ENCODE measurements at places on chromosomes 4 and X.

- no peak for DNase-seq
These were observed 555.6 kb downstream of the PPARGC1A start for GRCh38 chr4:23333946-23334878.

GRCh38 chr4:38601244-38601915 is 62.6 kb upstream of the KLF3 start:
- DNase-seq: no peak

DNA sequence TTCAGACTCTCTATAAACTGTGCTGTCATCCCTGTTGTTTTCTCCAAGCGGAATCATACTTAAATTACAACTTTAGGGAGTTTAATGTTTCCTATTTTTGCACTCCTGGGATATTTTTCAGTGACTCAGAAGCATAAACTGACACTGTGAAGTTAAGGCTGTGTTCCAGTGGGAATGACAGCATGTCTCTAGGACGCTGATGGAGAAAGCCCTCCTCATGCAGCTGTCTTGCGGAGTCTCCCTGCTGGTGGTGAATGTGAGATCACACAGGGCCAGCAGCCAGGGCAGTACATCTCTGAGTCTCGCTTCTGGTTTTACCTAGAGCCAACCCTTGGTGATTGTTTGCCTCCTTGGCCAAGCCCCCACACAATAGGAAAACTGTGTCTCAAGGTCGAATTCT is 53.3 kb downstream of the NFKB1 start:
- no peak for DNase-seq

- no peak for DNase-seq
These were observed 9.0 kb downstream of the DCUN1D4 start for GRCh38 chr4:51851937-51852290.

GRCh38 chrX:1528186-1528883 is 8.7 kb downstream of the P2RY8 start:
- DNase-seq: no peak

DNA sequence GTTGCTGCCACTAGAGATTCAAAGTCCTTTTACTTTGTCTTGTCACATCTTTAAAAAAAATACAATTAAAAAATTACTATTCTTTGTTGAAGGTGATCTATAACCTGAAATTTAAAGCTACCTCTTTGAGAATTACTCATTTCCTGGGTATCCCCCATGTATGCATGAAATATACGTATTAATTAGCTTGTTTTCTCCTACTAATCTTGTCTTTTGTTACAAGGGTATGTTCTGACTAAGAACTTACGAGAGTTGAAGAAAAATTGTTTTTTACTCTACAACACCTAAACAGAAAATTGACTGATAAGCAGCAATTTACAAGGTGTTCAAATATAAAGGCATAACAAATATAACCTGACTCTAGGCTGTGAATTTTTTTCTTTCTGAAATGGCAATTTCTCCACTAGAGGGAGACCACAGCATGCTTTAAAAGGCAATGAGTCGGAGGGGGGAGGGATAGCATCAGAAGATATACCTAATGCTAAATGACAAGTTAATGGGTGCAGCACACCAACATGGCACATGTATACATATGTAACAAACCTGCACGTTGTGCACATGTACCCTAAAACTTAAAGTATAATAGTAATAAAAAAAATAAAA is 249.6 kb downstream of the OPHN1 start:
- no peak for DNase-seq

DNA sequence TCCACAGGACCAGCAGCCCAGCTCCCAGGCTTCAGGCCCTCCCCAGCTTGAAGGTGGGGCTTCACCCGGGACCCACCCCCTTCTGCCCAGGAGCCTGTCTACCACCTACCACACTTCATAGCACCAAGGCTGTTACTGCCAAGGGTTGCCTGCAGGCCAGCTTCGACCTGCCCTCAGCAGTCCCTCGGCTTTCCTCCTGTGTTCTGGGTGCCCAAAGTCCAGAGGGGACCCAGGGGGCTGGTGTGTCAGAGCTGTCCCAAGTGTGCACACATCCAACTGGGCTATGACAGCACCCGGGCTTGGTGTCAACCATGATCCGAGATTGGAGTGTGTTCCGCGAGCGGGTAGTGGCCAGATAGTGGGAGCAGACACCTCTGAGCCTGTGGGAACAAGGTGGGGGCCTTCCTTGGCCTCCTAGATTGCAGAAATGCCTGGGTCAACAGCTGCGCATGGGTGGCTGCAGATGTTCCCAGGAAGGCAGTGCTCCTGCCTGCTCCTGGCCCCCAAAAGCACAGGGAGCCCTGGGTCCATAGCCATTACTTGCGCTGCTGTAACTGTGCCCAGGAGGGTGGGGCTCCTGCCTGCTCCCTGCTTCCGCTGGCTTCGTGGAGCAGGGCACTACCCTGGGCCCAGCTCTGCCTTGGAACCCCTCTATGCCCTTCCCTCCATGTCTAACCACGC is 16.8 kb downstream of the SULT1B1 start:
- DNase-seq: no peak

GRCh38 chr4:186074189-186074588 is 5.2 kb downstream of the TLR3 start:
- DNase-seq: no peak

DNA sequence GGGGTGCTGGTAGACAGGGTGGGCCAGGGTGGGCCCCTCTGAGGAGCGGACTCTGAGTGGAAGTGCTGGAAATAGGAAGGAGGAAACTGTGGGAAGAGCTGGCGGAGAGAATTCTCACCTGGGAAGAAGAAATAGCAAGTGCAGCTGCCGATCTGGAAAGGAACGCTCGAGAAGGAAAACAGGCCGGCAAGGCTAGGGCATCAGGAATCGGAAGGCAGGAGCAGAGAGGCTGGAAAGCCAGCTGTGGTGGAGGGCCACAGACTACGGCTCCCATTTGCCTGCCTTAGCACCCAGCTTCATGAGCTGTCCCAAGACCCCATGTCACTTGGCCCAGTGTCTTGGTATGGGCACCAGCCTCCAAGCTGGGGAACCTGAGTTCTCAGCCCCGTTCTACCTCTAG is 37.3 kb downstream of the DCTD start:
- no peak for DNase-seq

DNA sequence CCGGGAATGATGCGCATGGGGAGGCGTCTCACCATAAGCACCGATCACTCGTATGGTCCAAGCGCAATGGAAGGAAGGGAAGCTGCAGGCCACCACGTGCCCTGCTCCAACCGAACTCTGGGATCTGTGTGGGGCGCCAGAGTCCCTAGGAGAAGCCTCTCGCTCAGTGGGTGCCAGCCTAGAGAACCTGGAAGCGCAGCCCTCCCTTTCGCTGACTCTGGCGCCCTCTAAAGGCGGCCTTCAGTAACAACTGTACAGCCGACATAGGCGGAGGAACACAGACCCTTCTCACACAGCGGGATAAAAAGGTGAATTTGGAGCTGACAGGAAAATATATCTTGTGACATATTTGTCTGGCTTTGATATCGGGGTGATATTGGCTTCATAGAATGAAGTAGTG is 76.0 kb downstream of the INTS6L start:
- DNase-seq: peak; percentile 14

GRCh38 chr4:172858731-172859230 is 309.8 kb upstream of the GALNT7 start:
- DNase-seq: no peak

- DNase-seq: no peak
These were observed 20.4 kb upstream of the SCD5 start for GRCh38 chr4:82818664-82819662.

GRCh38 chr4:14667624-14668151 is 334.6 kb upstream of the CPEB2 start:
- no peak for DNase-seq

- DNase-seq: no peak
These were observed 3.2 kb upstream of the CCKAR start for GRCh38 chr4:26493461-26493860.

- DNase-seq: no peak
These were observed 13.4 kb upstream of the RP2 start for GRCh38 chrX:46823481-46823880.

DNA sequence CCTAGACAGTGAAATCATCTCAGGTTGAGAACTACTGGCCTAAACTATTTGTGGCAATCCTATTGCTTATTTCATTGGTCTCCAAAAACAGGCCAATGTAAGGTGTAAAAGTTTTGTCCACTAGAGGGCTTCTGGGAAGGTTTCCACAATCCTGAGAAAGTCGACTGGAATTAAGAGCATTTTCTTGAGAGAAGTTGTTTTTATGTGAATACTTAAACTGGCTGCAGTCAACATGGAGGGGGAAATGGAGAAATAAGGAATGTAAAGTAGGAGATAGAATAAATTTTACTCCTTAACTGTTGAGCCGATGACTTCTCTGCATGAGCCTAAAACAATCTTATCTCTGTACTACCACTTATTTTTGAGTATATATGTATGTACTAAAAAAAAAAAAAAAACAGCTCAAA is 11.0 kb upstream of the EIF4E start:
- no peak for DNase-seq

GRCh38 chr4:100823066-100823992 is 305.5 kb upstream of the EMCN start:
- no peak for DNase-seq

DNA sequence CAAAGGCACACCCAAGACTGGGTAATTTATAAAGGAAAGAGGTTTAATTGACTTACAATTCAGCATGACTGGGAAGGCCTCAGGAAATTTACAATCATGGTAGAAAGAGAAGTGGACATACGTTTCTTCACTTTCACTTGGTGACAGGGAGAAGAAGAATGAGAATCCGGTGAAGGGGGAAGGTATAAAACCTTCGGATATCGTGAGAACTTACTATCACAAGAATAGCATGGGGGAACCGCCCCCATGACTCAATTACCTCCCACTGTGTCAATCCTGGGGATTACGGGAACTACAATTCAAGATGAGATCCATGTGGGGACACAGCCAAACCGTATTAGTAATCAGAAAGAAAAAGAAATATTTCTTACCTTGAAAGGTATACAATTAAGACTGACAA is 782.9 kb upstream of the HS3ST1 start:
- DNase-seq: no peak

DNA sequence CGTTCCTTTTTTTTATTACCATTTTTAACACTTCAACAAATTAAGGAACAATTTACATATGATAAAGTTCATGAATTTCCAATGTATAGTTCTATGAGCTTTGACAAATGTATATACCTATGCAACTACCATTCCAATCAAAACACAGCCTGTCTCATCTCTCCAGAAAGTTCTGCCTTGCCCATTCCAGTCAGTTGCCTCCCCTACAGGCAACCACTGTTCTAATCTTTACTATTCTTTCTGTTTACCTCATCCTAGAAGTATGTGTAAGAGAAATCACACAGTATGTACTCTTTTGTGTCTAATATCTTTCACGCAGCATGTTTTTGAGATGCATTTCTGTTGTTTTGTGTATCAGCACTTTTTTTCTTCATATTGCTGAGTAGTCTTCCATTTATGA is 224.9 kb downstream of the KIT start:
- DNase-seq: no peak

- no peak for DNase-seq
These were observed 56.9 kb upstream of the CXCL8 start for GRCh38 chr4:73683456-73683855.

GRCh38 chr4:6889101-6889735 is 20.4 kb upstream of the TBC1D14 start:
- no peak for DNase-seq

GRCh38 chr4:184825141-184825895 is 450 bp downstream of the ACSL1 start:
- peak; percentile 20 for DNase-seq

DNA sequence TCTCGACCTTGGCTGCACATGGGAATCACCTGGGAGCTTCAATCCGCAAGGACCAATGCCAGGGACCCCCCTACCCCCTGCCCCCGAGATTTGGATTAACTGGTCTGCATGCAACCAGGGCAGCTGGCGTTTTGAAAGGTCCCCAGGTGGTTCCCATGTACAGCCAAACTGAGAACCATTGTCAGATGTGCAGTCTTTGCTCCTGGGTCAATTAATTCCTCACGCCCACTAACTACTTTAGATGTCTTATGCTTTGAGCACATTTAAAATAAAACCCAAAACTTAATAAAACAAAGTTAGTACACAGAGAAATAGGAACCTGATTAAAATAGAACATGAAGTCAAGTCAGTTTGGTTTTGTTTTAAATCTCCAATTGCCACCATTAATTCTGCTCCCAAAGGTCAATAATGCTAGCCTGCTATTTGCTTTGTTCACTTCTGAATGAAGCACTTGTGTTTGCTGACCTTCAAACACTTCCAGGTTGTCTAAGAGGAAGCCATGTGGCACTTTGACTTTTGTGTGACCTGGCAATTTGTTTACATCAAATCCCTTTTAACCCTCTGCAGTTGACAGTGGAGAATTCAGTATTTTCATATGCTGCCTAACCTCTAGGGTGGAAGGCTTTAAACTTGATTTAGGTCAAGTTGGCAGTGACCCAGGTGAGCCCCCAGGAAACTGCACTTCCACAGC is 27.2 kb upstream of the TMSB4X start:
- DNase-seq: no peak

- DNase-seq: no peak
These were observed 121.2 kb upstream of the GUCY1A1 start for GRCh38 chr4:155545456-155545855.

- no peak for DNase-seq
These were observed 32.8 kb upstream of the STIM2 start for GRCh38 chr4:26827798-26828197.

- no peak for DNase-seq
These were observed 11.0 kb downstream of the INTU start for GRCh38 chr4:127643791-127644190.

DNA sequence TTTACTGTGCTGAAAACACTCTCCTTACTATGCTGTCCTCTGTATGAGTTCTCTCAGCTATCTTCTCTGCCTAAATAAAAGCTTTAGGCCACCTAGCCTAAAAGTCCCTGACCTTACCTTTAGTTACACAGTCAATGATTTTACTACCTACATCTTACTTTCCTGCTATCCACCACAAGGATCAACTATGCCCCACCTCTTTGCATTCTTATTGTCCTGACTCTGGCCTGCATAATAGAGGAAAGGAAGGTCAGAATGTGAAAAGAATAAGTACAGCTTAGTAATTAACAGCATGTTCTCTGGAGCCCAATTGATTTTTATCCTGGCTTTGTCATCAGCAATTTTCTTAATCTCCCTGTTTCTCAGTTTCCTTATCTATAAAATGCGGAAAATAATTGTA is 1257.8 kb downstream of the RPA4 start:
- no peak for DNase-seq

- no peak for DNase-seq
These were observed 206.2 kb upstream of the TLL1 start for GRCh38 chr4:165666836-165667235.

- no peak for DNase-seq
These were observed 73.5 kb downstream of the ANXA3 start for GRCh38 chr4:78625073-78625472.

- no peak for DNase-seq
These were observed 53.2 kb upstream of the CDKN2AIP start for GRCh38 chr4:183391204-183391603.
